ENCODE measurements at places on chromosomes 16 and 17. TPM values are rescaled to one million over a fixed set of nuclear protein-coding genes. Genes with fewer than 3 reads are reported as not detected.

Gene PPP1R27
- polyA plus RNA-seq, result 52.6 TPM

Gene TMEM204
- 16.2 TPM for polyA plus RNA-seq

Gene HOXB4
- polyA plus RNA-seq, result 1.0 TPM

Gene MGAT5B
- polyA plus RNA-seq, result 1.0 TPM

Gene SGSH
- polyA plus RNA-seq, result 24.6 TPM

Gene CD79B
- 4.4 TPM for polyA plus RNA-seq

Gene CDH16
- polyA plus RNA-seq, result not detected

Gene NDUFAB1
- 80.9 TPM for polyA plus RNA-seq

Gene SMIM5
- polyA plus RNA-seq, result 6.9 TPM

Gene MYH2
- 48.2 TPM for polyA plus RNA-seq

Gene SOX9
- polyA plus RNA-seq, result 10.9 TPM

Gene OTOP3
- polyA plus RNA-seq, result not detected

Gene HYDIN
- polyA plus RNA-seq, result 2.8 TPM
